Activated CD4-positive, CD25-positive, alpha-beta regulatory T cell treated with anti-CD3 and anti-CD28 coated beads, Interleukin-2, amount 50 U/mL, for 24 hours (primary cell): ENCODE measurements at places on chromosomes 6 and 20.

GRCh38 chr6:169289257-169289618 is 35.6 kb upstream of the THBS2 start:
- no peak for ATAC-seq

DNA sequence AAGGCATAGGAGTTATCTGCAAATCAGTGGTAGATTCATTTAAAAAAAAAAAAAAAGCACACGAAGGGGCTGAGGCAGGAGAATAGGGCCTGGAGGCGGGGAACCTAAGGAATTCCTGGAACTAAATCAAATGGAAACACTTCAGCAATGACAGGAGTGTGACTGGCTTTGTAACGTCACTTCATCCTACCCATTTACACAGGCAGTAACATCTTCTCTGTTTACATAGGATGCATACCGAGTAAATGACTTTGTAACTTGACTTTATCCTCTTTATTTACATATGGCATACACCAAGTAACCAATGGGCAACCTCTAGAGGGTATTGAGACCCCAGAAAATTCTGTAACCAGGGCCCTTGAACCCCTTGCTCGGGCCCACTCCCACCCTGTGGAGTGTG is 56.4 kb upstream of the IYD start:
- ATAC-seq: no peak

- ATAC-seq: no peak
Measured at GRCh38 chr6:71582820-71583219, 294.2 kb downstream of the OGFRL1 start.

GRCh38 chr20:31605902-31606803 is 1.1 kb downstream of the ID1 start:
- ATAC-seq: no peak

DNA sequence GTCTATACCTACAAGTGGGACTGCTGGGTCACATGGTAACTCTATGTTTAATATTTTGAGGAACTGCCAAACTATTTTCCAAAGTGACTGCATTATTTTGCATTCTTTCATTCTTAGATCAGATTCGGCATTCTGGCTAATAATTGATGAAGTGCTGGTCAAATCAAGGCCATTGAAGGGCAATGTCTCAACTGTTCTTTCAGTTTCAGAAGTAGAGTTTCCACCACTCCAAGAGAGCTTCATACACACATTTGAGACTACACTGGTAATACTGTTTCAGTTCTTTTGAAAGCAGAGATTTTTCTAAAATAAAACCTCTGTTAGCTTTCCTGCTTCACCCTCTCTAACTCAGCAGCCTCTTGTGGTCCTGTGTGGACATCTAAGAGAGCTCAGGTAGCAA is 154.5 kb downstream of the CFAP61 start:
- no peak for ATAC-seq

GRCh38 chr20:58550275-58551059 is 35.3 kb upstream of the APCDD1L start:
- no peak for ATAC-seq

- no peak for ATAC-seq
Measured at GRCh38 chr6:139765825-139766285, 391.4 kb upstream of the CITED2 start.

GRCh38 chr6:54768494-54768893 is 78.1 kb upstream of the FAM83B start:
- no peak for ATAC-seq
